ENCODE measurements at places on chromosomes 1 and 21.

- DNase-seq: no peak
These were observed 489.7 kb downstream of the NPHP4 start for GRCh38 chr1:5502311-5503194.

DNA sequence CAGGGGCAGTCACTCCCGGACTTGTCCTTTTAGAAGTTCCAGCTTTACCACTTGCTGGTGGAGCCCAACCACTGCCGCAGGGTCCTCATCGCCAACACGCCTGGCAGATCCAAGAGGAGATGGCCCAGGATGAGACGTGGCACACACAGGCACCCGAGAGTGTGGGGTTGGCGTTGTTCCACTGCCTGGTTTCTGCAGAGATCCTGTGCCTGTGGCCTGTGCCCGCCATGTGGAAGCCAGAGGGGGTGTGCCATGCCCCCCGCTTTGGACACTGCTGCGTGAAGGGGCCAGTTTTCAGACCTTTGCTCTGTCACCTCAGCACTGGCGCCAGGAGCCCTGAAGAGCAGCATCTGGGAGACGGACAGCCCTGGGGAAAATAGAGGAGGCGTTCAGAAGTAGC, 10.8 kb downstream of the CD46 start:
- DNase-seq: no peak

- no peak for DNase-seq
These were observed 60.4 kb upstream of the IFNAR2 start for GRCh38 chr21:33169359-33169758.

- no peak for DNase-seq
These were observed 124.7 kb downstream of the TYW3 start for GRCh38 chr1:74857676-74858075.

DNA sequence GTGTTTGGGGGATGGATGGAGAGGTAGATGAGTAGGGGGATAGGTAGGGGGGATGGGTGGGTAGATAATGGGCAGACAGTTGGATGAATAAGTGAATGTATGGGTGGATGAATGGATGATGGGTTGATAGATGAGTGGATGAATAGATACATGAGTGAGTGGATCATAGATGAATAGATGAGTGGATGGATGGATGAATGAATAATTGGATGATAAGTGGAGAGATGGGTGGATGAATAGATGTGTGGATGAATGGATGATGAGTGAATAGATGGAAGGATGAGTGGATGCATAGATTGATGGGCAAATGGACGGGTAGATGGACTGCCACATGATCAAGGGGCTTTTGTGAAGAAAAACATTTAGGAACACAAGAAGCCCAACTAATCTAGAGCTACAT, 133.3 kb upstream of the F3 start:
- DNase-seq: no peak

DNA sequence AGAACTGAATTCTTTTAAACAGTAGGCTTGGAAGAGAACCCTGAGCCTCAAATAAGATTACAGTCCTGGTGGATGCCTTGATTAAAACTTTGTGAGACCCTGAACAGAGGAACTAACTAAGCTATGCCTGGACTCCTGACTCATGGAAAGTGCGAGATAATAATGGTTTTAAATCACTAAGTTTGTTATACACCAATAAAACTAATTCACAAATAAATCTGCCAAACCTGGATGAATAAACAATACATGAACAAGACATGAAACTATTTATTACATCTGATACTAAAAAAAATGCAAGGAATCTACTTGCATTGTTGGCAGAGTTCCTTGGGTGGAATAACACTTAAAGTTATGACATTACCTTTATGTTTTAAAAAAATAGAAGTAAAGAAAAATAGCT, 118.4 kb downstream of the PIGK start:
- no peak for DNase-seq

GRCh38 chr1:151541752-151542151, 1.6 kb downstream of the TUFT1 start:
- no peak for DNase-seq

GRCh38 chr1:201681375-201681774, 142.4 kb downstream of the NAV1 start:
- no peak for DNase-seq

DNA sequence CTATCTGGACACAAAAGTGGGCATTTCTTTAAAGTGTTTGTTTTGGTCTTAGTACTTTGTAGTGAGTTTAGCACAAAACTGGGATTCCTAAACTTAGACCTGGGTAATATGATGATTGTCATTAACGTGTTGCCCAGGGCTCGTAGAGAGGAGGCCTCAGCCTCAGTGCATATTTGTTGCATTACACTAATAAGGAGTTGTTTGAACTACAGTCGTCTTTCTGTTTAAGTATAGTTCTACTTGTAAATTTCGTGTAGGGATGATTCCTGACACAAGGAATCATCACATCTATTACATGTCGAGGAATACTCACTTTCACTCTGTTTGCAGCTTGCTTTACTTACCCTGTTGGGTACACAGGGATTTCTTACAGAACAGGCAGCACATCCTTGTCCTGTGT, 85.0 kb downstream of the PRDM2 start:
- no peak for DNase-seq

- no peak for DNase-seq
These were observed 1.0 kb upstream of the PRAMEF12 start for GRCh38 chr1:12772520-12772919.

GRCh38 chr21:42581993-42582786, 68.5 kb downstream of the SLC37A1 start:
- no peak for DNase-seq

DNA sequence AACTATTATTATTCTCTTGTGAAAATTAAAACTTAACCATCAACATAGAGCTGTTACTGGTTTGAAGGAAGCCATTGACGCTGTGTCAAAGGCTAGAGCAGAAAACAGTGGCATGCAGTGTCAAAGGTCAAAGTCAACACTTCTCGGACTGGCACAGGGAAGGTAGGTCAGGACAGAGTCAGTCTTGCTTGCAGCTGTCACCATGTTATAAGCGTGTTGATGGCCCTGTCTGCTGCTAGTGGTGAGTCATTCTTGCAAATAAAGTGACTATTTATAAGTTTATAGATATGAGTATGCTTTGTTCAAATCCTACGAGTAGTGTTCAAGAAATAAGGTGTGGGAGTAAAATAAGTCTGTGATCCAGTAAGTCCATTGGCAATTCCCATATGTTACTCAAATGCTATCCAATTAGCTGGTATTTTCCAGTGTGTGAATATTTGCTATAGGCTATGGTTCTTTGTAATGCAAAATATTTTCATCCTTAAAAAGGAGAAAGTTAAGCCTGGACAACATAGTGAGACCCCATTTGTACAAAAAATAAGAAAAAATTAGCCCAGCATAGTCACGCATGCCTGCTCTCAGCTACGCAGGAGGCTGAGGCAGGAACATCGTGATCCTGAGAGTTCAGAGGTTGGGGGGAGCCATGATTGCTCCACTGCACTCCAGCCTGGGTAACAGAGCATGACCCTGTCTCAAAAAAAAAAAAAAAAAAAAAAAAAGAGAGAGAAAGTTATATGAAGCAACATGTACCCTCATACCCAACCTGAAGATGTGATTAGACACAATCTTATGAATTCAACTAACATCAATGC, 26.3 kb upstream of the TINAGL1 start:
- DNase-seq: no peak

DNA sequence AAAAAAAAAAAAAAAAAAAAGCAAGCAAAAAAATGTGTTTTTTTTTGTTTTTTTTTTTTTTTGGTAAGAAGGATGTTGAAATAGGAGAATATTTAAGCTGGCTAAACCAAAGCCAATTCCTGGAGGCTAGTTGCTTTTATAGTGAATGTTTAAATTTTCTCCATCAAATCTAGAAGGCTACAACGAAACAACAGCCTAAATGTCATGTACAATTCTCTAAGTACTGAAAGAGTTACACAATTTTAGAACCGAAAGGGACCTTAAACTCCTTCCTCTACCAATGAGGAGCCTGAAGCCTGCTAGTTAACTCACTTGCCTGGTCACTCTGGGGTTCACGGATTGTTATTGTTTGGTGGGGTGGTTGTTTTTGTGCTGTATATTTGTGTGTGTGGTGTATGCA, 3.5 kb downstream of the WLS start:
- peak; percentile 49 for DNase-seq

DNA sequence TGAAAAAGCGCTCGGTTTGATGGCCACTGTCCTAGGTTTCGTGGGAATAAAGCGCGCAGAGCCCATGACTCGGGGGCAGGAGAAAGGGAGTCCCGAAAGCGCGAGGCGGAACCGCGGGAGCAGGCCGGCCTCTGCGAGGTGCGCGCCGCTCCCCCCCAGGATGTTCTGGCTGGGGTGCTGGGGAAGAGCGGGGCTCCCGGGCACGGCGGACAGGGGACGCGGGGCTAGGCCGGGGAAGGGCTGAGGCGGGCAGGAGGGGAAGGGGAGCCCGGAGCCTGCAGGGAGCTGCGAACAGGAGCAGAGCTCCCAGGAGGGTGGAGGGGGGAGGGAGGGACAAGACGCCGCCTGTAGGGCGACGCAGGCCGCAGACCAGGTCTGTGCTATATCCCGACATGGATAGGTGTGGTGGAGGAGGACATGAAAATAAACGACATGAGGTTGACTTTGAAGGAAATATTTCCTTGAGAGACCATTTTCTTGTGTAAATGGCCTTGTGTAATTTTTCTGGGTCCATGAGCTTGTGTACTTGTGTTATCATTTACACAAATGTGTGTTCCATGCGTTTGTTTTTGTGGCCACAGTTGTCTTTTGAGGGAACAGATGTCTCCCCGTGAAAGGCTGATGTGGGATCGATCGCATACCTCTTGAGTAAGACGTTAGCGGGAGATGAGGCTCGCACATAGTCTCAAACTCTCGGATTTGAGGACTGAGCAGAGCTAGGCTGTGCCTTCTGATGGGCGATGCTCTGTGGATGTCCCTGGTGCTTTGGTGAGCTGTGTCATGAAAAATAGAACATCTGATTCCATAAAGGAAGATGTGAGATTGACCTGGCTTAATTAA, 1.3 kb downstream of the PCNT start:
- DNase-seq: no peak

- no peak for DNase-seq
These were observed 407.7 kb downstream of the PLPP3 start for GRCh38 chr1:56171670-56172069.

DNA sequence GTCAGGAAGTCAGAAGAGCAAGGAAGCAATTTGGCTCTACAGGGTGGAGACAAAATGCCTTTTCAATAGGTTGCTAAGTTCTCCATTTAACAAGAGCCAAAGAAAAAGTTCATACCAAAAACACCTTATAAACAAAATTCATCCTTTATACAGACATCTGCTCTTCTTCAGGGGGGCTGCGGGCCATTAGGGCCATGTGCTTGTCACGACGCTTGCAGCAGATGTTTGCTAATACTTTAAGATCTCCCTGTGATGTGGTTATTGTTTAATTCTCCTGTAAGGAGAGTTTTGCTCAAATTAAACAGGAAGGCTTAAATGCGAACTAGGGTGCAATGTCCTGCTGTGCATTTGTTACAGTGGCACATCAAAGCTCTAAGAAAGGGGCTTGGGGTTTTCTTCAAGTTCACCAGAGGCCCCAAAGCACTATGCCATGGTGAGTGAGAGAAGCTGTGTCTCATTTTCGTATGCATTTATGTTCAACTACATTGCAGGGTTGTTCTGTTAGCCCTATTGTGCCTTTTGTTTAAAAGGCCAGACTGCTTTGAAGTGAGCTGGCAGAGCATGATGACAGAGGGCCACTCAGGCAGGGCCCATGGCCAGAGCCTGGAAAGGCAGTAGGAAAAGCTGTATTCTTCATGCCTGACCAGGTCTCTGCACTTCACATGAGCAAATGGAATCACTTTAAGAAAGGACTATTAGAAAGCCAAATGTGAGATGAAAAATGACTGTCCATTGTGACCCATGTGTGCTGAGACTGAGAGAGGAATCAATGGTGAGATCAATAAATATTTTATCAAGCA, 24.8 kb upstream of the NTPCR start:
- DNase-seq: no peak

DNA sequence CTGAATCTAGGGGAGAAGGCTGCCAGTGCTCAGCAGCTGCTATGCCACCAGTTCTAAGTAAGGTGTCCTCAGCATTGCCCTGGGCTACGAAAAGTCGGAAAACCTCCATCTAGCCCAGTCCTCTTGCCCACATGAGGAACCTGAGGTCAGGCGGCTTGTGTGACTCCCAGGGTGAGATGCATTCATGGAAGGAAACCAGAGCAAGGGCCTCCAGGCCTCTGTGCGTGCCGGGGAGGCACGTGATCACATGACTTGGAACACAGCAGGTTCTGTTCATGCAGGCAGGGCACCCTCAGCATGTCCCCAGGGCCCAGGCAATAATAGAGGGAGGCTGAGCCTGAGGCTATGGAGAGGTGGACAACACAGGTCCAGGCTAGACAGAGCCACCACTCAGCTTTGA, 312.5 kb upstream of the DUSP10 start:
- DNase-seq: no peak

DNA sequence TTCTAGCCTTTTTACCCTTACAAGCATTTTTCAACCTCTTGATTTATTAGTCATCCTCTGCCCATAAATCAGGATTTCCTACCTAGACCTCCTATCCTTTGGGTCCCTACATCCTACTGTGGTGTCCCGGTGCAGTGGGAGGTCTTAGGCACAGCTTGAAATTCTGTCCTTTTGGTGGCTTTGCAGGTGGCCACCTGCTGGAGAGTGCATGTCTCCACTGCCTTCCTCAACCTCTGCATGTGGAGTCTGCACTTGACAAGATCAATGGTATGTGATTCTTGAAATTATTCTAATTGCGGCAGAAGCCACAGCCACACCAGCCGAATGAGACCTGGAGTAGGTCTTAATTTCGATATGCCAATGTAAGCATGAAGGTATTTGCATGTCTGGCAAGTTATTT, 11.4 kb upstream of the KCNA3 start:
- no peak for DNase-seq

DNA sequence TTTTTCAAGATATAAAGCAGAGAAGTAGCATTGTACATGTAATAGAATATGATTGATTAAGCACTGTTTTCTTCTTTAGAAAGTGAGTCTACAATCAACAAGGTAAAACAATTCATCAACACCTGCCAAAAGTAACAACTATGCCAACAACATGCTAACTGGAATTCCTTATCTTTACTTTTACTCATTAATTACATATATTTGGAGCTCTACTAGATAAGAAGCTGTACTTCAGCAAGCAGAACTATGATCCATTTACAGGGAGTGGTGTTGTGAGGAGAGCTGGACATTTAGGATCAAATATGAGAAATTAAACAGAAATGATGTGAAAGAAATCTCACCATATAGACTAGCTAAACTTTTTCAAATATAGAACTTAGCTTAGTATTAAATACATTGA, 51.0 kb downstream of the RGS2 start:
- no peak for DNase-seq

- no peak for DNase-seq
These were observed 33.8 kb downstream of the NECAP2 start for GRCh38 chr1:16474166-16474800.

DNA sequence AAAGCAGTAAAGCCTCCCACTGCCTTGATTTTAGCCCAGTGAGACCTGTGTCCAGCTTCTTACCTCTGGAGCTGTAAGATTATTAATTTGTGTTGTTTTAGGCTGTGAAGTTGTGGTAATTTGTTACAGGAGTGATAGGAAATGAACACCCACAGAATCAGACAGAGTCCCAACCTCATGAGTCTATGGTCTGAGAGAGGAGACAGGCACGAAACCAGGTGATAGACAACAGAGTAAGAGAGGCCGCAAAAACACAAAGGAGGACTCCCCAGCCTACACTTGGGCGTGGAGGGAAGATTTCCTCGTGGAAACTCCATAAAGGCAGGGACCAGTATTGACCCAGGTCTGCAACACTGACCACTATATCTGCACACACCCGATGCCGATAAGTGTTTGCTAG, 234.6 kb upstream of the JUN start:
- DNase-seq: no peak

GRCh38 chr1:119947468-119947867, 51.2 kb upstream of the ADAM30 start:
- DNase-seq: peak; percentile 80

Data from AG09319 (cell line).